Vagina (tissue), 2 donors: ENCODE measurements at places on chromosomes 1 and 21.

DNA sequence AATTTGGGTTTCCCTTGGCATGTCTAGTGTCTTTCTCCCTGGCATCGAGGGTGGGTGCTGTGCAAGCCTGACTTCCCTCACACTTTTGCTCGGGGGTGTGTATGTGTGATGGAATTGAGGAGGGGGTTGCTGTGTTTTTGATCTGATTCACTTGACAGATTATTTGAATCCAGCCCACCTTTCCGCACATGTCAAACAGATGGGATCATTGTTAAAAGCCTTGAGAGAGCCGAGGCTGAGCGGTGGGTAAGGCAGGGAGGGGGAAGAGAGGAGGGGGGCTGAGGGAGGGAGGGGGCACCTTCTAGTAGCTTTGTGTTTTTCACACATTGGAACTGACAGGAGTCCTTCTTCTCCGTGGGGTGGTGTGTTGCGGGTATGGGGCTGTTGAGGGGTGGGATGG lies 90.0 kb downstream of the PAPPA2 start:
- DNase-seq, result no peak

- DNase-seq, result no peak
These were observed 20.7 kb upstream of the KIF1B start for GRCh38 chr1:10189659-10190058.

GRCh38 chr1:211511947-211512346 lies 20.0 kb upstream of the RD3 start:
- DNase-seq, result no peak

DNA sequence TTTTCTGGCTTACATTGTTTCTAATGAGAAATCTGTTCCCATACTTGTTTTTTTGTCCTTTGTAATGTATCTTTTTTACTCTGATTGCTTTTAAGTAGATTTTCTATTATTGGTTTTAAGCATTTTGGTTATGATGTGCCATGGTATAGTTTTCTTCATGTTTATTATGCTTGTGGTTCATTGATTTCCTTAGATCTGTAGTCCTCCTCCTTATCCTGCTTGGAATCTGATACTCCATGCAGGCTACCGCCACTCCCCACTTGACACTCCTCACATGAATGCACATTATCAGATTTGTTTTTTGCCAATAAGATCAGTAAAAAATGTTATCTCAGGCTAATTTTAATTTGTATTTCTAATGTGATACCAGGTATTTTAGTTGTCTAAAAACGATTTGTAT lies 20.8 kb downstream of the UROD start:
- DNase-seq, result no peak

DNA sequence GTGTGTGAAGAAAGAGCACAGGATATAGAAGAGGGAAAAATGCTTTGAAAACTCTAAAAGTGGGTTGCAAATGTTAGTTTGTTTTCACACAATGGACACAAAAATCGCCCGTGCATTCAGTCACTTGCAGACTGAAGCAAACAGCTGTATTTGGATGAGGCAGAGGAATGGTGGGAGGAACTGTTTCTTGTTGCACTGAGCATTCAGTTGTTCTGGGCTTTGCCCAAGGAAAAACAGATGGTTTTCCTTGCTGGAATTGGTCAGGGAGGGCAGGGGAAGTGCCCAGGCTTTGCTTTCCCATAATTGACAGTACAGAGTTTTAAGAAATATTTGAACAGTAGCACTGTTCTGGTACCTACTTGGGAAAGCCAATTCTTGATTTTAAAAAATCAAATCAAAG lies 19.5 kb upstream of the WARS2 start:
- DNase-seq, result no peak

DNA sequence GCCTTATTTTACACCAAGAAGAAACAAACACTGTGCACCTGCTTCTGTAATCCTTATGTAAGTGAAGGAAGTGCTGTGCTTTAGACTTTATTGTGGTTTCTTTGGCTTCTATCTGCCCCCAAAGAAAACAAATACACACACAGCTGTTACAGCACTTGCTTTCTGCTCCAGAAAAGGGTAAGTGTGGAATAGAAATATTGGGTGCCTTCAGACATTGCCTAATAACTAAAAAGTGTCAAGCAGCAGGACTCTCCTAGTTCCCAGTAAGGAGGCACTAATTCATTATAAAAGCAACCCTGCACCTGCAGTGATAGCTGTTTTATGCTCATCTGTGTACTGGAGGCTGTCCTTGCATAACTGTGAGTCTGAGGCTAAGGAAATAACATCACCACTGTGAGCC lies 23.4 kb upstream of the PRRX1 start:
- DNase-seq, result no peak

- DNase-seq, result no peak
These were observed 179.4 kb downstream of the RHOU start for GRCh38 chr1:228914700-228915099.

- no peak for DNase-seq
These were observed 9.5 kb upstream of the CORT start for GRCh38 chr1:10440305-10440704.

- DNase-seq, result no peak
These were observed 128.5 kb downstream of the DNM3 start for GRCh38 chr1:171969813-171970212.

DNA sequence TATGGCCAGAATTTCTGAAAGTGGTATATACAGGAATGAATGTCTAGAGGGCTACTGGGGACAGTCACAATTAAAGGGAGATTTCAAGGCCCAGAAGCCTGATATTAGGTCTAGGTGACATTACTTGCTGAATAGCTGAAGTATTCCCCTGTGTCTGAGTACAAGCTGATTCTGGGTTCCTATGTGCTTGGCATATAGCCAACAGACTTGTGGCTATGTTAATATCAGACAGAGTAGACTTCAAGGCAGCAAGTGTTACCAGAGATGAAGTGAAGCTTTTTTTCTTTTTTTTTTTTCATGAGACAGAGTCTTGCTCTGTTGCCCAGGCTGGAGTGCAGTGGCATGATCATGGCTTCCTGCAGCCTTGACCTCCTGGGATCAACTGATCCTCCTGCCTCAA lies 8.3 kb downstream of the TTC4 start:
- DNase-seq, result no peak

DNA sequence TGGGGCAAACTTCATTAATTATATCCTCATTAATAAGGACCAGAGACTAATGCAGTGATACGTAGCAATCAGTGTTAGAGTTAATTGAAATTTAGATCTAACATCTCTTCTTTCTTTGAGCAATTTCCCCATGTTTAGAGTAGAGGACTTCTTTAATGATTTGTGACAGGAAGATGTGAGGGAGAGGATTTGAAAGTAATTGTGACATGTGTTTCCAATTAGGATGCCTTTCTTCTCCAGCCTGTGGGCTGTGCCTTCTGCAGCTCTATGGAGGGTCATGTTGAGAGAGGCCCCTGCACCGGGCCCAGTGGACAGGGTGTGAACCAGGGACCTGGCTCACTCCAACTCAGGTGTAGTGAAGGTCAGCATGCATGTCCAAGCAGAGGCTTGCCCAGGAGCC lies 103.0 kb downstream of the GREM2 start:
- DNase-seq, result no peak

DNA sequence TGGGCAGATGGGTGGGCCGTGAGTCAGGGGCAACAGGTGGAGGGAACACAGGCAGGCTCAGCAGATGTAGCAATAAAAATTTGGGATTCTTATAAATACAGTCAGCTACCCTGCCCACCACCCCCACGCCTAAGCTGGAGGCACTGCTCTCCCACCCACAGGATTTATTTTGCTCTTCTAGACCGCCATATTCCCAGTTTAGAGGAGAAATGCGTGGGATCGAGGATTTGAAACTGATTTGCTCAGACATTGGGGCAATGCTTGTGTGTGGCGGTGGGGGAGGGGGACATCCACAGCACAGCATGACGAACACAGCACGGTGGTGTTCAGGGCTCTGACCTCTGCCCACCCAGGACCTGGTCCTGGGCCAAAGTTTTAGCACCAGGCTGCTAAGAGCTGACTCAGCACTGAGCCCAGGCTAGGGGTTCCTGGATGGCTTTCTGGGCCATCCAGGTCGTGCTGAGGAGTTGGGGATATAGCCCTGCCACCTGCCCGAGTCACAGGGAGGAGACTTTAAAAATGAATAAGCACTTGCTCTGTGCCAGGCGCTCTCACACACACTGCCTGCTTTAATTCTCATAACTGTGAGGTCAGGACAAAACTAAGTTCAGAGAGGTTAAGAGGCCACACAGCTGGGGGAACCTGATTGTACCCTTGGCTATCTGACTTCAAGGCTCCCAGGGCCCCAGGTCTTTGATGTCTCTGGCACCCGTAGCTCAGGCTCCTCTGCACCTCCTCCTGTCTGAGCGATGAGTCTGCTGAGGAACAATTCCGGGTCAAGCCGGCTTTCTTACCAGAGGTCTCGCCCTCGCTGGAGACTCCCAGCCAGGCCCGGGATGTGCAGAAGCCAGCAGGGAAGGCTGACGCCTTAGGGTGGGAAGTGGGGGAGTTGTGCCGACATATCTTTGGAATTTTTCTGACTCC lies 29.4 kb upstream of the CSF1 start:
- no peak for DNase-seq

DNA sequence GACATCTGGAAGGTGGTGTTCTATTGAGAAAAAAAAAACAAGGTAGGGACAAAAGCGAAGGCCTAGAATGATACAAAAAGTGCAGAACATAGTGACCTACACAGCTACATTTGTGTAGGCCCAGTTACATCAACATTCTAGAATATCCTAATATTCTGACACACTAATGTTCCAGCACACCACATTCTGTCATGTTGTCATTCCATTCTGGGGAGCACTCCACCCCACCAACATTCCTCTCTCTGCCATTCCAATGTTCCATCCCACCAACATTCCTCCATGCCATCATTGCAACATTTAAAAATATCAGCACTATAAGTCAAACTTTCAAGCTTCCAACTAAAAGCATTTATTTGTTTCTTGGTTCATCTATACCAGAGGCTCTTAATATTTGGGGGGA lies 28.5 kb downstream of the COA7 start:
- no peak for DNase-seq

GRCh38 chr1:29364101-29364678 lies 127.9 kb downstream of the PTPRU start:
- DNase-seq, result no peak

- no peak for DNase-seq
These were observed 42.9 kb upstream of the DNAJC6 start for GRCh38 chr1:65266476-65266875.

- DNase-seq, result no peak
These were observed 256.7 kb upstream of the CACYBP start for GRCh38 chr1:174742805-174743653.

DNA sequence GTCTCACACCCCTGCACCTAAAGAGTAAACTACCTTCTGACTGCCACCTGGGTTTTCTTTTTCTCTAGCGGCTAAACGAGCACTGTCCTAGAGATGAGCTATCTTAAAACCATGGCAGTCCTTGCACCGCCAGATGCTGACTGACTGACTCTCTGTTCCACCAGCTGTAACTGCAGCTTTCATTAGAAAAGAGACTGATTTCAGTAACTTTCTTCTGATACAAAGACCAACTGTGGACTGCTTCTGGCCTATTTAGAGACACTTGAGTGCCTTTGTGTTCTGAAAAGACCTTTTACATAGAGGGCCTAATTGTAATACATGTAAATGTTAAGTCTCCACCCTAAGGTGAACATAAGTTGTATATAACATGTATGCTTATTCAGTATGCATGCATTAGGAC lies 152.5 kb downstream of the DISC1 start:
- no peak for DNase-seq

GRCh38 chr1:168379104-168379860 lies 98.6 kb downstream of the TBX19 start:
- no peak for DNase-seq

DNA sequence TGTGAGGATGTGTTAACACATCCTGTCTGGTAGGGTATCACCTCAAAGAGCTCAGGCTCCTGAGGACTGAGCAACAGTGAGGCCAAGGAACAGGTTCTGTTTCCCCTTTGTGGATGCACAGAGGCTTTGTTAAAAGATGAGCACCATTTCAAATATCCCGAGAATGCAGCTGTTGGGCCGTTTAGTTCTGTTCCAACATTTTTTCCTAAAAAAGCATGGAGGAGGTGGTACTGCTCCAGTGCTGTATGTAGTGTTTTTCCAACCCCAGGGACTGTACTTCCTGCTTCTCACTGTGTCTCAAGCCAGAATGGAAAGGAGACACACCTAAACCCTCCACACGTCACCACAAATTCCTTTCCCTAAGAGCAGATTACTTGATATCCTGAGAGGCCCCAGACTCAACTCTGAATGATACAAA lies 53.8 kb upstream of the BCL10 start:
- DNase-seq, result no peak

- DNase-seq, result no peak
These were observed 21.8 kb downstream of the ENAH start for GRCh38 chr1:225631021-225631663.

DNA sequence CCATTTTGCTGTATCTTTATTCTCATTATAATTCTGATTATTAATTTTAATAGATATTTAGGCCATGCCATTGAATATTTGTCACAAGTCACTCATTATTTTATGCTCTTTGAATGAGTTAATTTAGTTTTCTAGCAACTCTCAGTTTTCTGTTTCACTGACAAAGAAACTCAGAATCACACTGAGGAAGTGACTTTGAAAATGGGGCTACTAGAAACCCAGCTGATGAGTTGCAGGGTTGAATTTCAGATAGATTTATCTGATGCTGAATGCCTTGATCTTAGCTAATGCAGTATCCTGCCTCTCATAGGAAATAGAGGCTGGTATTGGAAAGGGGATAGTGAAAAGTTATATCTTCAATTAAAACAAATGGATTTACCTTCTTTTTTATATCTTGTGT lies 67.4 kb upstream of the PLA2G4A start:
- no peak for DNase-seq

- DNase-seq, result no peak
These were observed 2.6 kb downstream of the C1orf116 start for GRCh38 chr1:207029701-207030521.

GRCh38 chr1:153869486-153869885 lies 53.3 kb downstream of the GATAD2B start:
- no peak for DNase-seq
